ENCODE measurements at places on chromosomes 11 and 22.
A peak's percentile ranks its signal among the peaks of the same experiment; 100 is the strongest.

DNA sequence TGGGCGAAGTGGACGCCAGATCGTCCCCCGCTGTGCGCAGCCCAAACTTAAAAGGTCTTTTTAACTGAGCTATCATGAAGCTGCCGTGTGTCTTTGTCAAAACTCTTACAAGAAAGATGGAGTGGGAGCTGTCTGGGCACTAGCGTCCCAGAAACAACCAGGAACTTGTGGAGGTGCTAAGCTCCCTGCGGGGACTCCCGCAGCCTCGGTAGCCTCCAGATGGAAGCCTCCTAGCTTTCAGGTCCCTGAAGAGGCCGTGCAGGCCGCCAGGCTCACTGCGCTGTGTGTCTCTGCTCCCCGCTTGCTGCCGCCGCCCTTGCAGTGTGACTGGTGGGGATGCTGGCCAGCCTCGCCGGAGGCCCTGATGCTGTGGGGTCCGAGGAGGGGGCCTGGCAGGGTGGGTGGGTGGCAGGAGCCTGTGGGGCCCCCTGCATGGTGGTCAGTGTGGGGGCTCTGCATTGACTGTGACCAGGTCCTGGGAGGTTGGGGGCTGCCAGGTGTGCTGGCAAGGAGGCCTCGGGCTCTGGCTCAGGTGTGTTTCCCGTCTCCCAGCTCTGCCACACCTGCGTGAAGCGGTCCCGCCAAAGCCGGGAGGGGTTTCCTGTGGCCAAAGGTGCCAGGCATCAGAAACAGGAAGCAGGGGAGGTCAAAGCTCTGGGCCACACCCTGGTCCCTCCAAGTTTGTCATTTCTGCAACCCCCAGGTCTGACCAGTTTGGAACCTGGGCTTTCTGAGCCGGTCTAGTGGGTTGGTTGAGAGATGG lies 1.2 kb downstream of the TRABD start:
- DNase-seq: no peak

DNA sequence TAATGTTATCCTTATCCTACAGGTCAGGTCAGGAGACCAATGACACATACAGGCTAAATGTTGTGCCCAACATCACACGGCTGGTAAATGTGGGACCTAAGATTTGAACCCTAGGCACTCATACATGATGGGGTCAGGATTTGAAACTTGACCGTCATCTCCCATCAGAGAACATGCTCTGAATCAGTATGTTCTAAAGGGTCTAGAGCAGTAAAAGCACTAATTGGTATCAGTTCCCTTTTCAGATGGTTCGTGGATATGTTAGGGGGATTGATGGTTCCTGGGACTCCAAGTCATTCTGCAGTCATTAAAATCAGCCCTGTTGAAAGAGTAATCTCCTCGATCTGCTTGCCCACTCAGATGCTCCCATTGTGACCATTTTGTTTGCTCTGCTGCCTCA lies 65.5 kb downstream of the BMAL1 start:
- DNase-seq: no peak

DNA sequence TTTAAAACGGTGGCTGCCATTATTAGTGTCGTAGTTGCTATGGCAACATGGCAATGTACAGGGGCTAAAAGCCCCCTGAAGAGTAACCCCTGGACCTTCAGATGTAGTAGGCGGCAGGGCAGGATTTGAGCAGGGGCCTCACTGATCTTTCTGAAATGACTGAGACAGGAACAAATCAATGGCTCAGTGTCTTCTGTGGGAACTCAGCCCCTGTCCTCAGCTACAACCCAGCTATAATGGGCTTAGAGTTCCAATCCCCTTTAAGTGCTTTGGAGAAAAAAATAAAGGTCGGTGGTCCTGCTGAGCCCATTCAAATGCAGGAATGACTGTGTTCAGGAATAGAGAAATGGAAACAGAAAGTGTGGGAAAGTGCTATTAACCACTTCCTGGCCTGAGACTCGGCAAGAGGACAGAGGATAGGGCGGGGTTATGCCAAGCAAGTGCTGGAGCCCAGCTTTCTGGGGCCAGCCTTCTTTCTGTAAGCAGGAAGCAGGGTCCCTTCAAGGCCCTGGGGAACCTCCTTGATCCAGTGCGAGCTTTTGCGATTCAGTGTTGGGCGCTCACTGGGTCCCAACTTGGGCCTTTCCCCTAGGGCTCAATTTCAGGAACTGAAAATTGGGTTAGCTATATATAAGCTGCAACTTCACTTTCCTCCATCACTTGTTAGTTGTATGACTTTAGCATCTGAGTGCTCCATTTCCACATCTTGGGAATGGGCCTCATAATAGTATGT lies 6.1 kb upstream of the CD82 start:
- DNase-seq: peak; percentile 53

GRCh38 chr11:127000981-127001380 lies 411 bp upstream of the KIRREL3 start:
- DNase-seq: no peak

- no peak for DNase-seq
Measured at GRCh38 chr11:77126861-77127234, 1.2 kb upstream of the MYO7A start.

DNA sequence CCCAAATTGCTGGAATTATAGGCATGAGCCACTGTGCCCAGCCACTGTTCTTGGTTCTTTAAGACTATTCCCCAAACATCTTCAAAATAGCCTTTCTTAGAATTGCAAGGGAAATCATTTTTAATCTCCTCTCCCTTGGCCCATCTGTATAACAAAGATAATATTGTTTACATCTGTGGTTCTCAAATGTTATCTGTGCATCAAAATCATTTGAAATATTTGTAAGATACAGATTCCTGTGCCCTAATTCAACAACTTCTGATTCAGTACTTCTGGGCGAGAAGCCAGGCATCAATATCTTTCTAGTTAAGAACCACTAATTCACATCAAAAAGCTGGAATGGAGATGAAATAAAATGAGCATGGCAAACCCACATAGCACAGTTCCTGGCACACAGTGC lies 83.0 kb downstream of the TMPRSS5 start:
- no peak for DNase-seq

DNA sequence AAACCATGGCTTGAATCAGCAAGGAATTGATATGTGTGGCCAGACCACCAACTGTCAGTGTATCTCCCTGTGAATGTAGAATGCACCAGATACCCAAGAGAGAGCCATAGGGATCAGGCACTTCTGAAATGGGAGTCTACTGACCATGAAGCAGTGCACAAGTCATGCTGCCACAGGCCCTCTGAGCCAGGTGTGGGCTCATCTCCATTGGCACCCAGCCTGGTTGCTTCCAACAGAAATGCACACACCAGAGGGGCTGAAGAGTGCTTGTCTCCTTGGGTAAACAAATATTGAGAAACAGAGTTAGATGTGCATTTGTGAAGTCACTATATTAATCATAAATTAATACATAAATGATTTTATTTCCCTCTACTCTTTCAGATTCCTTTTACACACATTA lies 28.4 kb upstream of the PANX1 start:
- no peak for DNase-seq
